ENCODE measurements at places on chromosomes 12 and 14.

- no peak for DNase-seq
Measured at GRCh38 chr12:6282453-6282840, 28.0 kb upstream of the PLEKHG6 start.

DNA sequence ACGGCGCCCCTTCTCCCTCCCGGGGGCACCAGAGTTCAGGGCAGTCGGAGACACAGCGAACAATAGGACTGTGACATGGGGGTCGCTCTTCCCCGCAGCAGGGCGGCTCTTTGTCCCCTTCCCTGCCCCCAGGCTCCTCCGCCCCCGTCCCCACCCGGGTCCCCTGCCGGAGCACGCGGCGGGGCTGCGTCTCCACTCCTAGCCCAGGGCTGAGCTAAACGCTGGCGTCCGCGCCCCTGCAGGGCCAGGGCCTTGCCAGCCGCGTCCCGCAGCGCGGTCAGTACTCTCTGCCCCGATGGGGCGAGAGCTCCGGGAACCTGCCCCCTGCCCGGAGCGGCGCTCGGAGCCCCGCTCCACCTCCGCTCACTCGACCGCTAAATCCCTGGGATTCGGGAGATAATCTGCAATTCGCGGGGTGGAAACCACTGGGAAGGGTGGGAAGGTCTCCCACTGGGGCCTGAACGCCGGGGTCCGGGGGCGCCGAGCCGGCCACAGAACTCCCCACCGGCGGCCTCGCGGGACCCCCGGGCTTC lies 825 bp upstream of the CCDC85C start:
- no peak for DNase-seq

DNA sequence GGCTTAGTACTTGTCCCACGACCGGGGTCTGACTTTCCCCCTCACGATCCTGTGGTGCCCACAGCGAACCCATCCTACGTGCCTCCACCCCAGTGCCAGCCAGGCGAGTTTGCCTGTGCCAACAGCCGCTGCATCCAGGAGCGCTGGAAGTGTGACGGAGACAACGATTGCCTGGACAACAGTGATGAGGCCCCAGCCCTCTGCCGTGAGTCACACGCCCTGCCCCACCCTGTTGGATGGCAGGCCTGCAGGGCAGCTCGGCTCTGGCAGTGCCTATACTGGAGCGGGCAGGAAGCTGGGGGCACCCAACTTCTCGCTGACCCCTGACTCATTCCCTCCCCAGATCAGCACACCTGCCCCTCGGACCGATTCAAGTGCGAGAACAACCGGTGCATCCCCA lies 18.3 kb upstream of the LRP1-AS start:
- no peak for DNase-seq

- no peak for DNase-seq
Measured at GRCh38 chr12:122201381-122201780, 2.1 kb upstream of the B3GNT4 start.

- no peak for DNase-seq
Measured at GRCh38 chr12:94892544-94893267, 110.8 kb downstream of the NDUFA12 start.

GRCh38 chr14:28375295-28375694 lies 391.3 kb upstream of the FOXG1 start:
- no peak for DNase-seq

DNA sequence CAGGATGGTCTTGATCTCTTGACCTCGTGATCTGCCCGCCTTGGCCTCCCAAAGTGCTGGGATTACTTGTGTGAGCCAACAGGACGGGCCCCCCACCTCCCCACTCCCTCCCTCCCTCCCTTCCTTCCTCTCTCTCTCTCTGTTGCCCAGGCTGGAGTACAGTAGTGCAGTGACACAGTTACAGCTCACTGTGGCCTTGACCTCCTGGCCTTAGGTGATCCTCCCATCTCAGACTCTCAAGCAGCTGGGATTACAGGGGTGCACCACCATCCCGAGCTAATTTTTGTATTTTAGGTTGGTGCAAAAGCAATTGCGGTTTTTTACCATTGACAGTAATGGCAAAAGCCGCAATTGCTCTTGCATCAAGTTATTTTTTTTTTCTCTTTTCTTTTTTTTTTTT lies 19.2 kb upstream of the ANAPC5 start:
- no peak for DNase-seq
